SK-MEL-5 (cell line): ENCODE measurements at places on chromosomes 3 and 15.

DNA sequence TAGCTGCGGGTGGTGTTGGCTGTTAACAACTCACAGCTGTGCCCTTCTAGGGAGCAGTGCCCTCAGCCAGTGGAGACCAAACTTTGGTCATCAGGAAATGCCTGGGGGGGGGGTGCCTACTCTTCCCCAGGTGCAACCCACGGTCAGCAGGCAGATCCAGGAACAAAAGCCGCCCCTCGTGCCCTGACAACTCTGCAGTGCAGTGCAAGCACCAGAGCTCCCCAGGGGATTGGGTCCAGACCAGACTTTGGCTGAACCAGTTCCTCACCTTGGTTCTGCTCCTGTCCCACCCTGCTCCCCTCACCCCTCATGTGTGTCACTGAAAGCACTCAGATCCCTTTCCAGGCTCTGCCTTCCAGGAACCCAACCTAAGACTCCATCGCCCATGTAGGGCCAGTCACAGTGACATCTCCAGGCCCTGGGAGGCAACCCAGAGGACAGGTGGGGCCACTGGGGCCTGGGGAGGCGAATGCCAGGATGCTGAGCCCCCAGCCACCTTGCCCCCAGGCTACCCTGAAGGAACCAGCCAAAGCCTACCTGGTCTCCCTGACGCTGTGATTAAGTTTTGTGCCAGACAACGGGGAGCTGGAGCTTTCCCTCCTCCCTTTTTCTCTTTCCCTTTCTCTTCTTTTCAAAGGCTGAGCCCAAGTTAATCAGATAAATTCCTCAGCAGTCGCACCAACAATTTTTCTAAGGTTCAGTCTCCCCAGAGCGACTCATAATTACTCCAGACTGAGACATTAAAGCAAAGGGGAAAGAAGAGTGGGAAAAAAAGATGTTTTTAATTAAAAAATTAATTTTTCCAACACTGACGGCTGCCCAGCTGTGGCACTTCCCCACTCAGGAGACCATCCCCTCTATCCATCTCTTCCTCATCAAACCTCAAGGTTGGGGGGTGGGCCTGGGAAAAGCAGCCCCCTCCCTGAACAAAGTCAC, 207.5 kb upstream of the LINGO1 start:
- no peak for DNase-seq

- DNase-seq, result no peak
Measured at GRCh38 chr3:39150148-39150802, 3.1 kb downstream of the CSRNP1 start.

- DNase-seq, result no peak
Measured at GRCh38 chr3:71219744-71220638, 363.5 kb downstream of the FOXP1 start.

DNA sequence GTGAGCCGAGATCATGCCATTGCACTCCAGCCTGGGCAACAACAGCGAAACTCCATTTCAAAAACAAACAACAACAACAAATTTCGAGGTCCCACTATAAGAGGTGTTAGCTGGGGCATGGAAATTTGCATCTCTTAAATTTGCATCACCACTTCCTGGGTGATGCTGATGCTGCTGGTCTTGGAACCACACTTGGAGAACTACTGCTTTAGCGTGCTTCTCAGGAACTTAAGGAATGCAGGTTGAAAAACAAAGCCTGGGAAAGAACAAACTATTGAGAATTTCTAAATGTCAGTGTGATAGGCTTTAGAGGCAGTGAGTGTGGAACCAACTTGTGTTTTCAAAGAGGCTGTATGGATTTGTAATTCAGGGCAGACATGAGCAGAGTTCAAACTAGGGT, 858.4 kb upstream of the ARPP21 start:
- no peak for DNase-seq

DNA sequence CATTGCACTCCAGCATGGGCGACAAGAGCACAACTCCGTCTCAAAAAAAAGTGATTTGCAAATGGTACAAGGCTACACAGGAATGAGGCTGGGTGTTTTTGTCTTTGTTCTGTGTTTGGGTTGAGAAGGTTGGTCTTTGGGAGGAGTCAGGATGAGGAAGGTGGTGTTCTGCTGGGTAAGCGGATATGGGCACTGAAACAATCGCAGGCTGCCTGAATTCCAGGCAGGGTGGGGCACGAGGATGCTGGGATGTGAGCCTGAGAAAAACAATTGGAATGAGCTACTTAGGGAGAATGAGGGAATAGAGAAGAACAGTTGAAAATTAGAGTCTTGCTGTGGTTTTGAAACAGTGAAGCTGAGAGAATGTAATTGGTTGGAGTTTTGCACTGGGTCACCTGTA, 51.6 kb downstream of the ZBTB38 start:
- DNase-seq, result no peak

- DNase-seq, result no peak
Measured at GRCh38 chr3:173747427-173747826, 349.9 kb downstream of the NLGN1 start.
